ENCODE measurements at places on chromosomes 3 and 15. TPM values are rescaled to one million over a fixed set of nuclear protein-coding genes. Genes with fewer than 3 reads are reported as not detected.
A peak's percentile ranks its signal among the peaks of the same experiment; 100 is the strongest.

GRCh38 chr15:43383070-43383469 is 12.2 kb downstream of the TUBGCP4 start:
- no peak for DNase-seq
- H3K36me3 ChIP-seq: peaks cover 76% of the 10 kb centered on the region
- H3K4me1 ChIP-seq: no peaks in the 10 kb centered on the region
- no peak overlapping the region for H3K4me3 ChIP-seq
- no peak overlapping the region for H3K27ac ChIP-seq

GRCh38 chr15:66595332-66595731 is 29.5 kb upstream of the LCTL start:
- no peak overlapping the region for H3K27ac ChIP-seq
- no peaks in the 10 kb centered on the region for H3K36me3 ChIP-seq
- H3K4me1 ChIP-seq: no peaks in the 10 kb centered on the region
- no peak overlapping the region for H3K4me3 ChIP-seq
- no peaks in the 10 kb centered on the region for H3K27me3 ChIP-seq
- DNase-seq: no peak

- H3K36me3 ChIP-seq: no peaks in the 10 kb centered on the region
- no peak overlapping the region for H3K4me3 ChIP-seq
- H3K27me3 ChIP-seq: no peaks in the 10 kb centered on the region
- H3K27ac ChIP-seq: no peak overlapping the region
Observed at GRCh38 chr15:69341356-69341755, 42.6 kb downstream of the PAQR5 start.

- no peak overlapping the region for H3K4me3 ChIP-seq
- no peaks in the 10 kb centered on the region for H3K4me1 ChIP-seq
- no peak overlapping the region for H3K27ac ChIP-seq
- H3K36me3 ChIP-seq: no peaks in the 10 kb centered on the region
- H3K27me3 ChIP-seq: no peaks in the 10 kb centered on the region
- DNase-seq: no peak
Observed at GRCh38 chr3:4908433-4909156, 70.6 kb upstream of the BHLHE40 start.

DNA sequence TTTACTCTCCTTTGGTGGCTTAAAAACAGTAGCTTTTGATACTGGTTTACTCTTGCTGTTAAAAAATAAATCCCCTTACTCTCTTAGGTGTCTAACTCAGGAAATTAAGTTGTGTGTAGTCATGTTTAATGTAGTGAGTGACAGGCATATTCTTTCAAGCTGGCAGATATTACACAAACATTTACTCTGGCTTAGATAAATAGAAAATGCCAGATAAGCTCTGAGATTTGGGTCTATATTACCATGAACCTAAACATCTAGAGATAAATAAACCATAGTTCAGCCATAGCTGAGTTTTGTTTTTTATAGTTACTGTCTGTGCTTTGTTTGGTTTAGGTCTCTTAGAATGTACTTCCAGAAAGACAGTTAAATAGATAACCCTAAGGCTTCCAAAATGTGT is 2.4 kb downstream of the SEMA6D start:
- no peaks in the 10 kb centered on the region for H3K27me3 ChIP-seq
- no peaks in the 10 kb centered on the region for H3K36me3 ChIP-seq
- no peaks in the 10 kb centered on the region for H3K4me1 ChIP-seq
- peak overlapping the region; percentile 76 for H3K27ac ChIP-seq
- H3K4me3 ChIP-seq: peak overlapping the region; percentile 98

GRCh38 chr3:196688349-196688748 is 23.7 kb downstream of the CEP19 start:
- peak; percentile 51 for DNase-seq
- no peak overlapping the region for H3K27ac ChIP-seq
- no peak overlapping the region for H3K4me3 ChIP-seq
- H3K36me3 ChIP-seq: no peaks in the 10 kb centered on the region

DNA sequence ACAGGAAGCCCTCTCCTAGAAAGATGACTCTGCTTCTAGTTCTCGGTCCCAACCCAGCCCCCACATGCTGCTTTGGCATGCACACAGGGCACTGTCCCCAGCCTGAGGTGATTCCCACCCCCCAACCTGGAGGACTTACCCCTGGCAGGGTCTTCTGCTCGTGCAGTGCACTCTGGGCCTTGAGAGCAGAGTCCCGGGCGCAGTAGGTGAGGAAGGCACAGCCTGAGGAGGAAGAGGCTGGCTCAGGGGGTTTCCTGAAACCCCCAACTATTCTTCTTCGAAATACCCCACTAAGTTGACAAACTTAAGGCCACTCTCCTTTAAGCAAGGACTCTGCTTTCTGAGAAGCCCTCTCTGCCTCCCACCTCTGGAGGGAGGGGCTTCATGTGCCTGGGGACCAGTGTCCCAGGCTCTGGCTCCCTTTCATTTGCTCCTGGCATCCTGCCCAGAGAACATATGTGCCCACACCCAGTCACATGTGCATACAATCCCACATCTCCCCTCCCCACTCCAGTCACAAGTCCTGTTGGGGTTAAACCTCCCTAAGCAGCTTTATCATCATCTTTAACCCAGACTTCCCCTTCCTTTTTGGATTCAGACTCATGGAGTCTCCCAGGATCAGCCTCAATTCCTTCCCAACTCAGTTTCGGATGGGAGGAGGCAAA is 4.1 kb downstream of the CELF6 start:
- H3K4me1 ChIP-seq: peaks cover 10% of the 10 kb centered on the region
- DNase-seq: no peak
- no peaks in the 10 kb centered on the region for H3K36me3 ChIP-seq
- H3K27ac ChIP-seq: no peak overlapping the region
- no peaks in the 10 kb centered on the region for H3K27me3 ChIP-seq
- no peak overlapping the region for H3K4me3 ChIP-seq

The CCDC66 gene
- total RNA-seq: 36.1 TPM

The UTS2B gene
- total RNA-seq: not detected

The TLR9 gene
- total RNA-seq: not detected

The EIF4E3 gene
- 25.9 TPM for total RNA-seq
